ENCODE measurements at places on chromosomes 11 and 22.

DNA sequence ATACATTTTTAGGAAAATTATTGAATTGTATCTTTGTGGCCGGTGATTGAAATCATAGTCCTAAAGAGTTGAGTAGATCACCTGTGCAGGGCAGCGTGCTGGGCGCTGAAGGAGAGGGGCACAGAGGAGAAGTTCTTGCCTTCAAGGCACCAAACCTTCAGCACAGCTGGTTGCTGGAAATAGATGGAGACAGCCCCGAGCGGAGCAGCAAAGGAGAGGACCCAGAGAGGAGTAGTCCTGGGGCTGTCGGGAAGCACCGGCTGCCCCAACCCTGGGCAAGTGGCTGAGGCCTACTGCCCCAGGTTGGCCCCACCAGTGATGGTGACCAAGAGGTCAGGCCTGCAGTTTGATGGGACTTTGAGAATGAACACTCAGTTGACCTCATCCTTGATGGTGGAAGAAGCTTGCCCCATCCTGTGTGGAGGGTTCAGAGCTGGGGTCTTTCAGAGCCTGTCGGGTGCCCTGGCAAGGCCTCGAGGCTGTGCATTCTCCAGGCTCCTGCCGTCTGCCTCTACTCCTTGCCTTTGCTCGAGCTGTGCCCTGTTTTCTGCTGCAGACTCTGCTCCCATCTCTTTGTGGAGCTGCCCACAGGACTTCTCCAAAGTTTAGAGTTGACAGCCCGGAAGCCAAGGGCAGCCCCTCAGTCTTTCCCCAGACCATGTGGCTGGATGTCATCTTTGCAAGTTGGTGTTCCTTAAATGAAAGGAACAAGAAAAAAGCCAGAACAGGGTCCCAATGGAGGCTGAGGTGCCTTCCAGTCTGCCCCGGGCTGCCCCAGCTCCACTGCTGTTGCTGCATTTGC is 285.1 kb downstream of the TBC1D22A start:
- DNase-seq, result no peak

DNA sequence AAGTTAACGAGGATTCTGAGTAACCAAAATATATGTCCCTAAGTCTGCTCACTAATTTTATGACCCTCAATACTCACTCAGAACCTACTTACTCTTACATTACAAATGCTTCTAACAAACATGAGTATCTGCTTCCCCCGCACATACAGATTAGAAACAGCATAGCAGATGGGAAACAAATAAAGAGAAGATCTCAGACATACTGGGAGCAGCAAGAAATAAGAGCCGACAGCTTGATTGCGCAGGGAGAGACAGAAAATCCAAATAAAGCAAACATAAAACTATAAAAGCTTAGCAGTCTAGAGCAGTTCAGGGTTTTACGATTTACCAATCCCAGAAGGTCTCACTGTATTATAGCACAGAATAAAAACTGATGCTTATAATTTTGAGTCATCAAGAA is 89.1 kb upstream of the DBX1 start:
- no peak for DNase-seq

- DNase-seq, result peak; percentile 47
Observed at GRCh38 chr11:66727282-66728037, 1.6 kb downstream of the SPTBN2 start.

- no peak for DNase-seq
Observed at GRCh38 chr11:114053406-114053805, 6.1 kb upstream of the ZBTB16 start.

DNA sequence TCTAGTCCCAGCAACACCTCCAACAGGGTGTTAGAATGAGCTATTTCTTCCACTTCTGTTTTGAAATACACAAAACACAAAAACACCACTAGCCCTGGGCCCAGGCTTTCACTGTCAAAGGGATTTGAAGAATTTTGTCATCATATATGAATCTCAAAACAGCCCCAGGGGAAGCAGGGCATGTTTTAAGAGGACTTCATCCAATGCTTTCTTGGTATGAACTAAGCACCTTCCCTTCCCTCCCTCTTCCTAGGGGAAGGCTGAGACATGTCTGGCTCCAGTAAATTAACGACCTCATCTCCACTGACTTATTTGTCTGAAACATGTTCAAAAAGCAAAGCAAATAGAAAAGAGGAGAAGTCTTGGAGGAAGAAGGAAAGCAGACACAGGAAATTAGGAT is 75.7 kb upstream of the INCENP start:
- no peak for DNase-seq

- no peak for DNase-seq
Observed at GRCh38 chr11:116104498-116105174, 600.4 kb upstream of the CADM1 start.

DNA sequence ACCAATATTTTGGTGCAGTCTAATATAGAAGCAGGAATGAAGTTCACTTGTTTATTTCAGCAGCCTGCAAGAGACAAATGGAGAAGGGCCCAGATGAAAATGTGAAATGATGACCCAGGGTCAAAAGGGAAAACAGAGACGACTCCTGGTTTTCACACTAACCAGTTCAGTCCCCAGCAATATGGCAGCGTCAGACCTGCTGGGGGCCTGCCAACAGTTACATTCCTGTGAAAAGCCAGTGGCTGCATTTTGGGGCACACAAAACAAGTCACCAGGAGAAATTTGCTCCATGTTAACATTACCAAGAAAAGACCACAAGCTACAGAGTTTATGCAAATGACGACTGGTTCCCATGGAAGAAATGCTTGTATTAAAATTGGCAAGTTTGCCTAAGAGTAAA is 80.2 kb downstream of the CCDC34 start:
- DNase-seq, result no peak

- peak; percentile 42 for DNase-seq
Observed at GRCh38 chr22:39997939-39998726, 3.4 kb downstream of the FAM83F start.

Data from urothelium cell line (cell line).